ENCODE measurements at places on chromosomes 3 and 15.

- no peak for DNase-seq
These were observed 11.2 kb downstream of the TNFSF10 start for GRCh38 chr3:172511783-172512762.

- no peak for DNase-seq
These were observed 6.4 kb upstream of the ISL2 start for GRCh38 chr15:76330080-76330680.

DNA sequence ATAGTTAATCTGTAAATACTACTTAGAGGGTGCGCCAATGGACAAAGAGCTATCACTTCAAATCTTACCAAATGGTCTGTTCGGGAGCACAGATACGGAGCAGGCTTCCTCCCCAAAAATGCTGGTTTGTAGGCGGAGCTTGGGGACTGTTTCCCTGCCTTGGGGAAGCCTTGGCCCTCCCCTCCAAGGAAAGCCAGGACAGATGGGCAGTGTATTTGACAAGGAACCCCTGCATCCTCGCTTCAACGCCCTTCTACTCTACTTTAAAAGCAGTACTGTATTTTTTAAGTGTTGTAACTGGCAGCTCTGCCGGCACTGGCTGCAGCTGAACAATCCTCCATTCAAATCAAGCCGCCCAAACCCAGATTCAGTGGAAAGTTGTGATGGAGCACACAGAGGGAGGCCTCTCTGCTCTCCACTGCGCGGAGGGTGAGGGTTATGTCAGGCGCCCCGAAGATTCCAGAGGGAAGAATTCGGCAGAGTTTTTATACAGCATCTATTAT lies 83.1 kb upstream of the FNDC3B start:
- DNase-seq: no peak

GRCh38 chr15:57505949-57506391 lies 85.7 kb upstream of the MYZAP start:
- DNase-seq: no peak

GRCh38 chr3:51559411-51559888 lies 20.9 kb downstream of the RAD54L2 start:
- no peak for DNase-seq

GRCh38 chr15:40850576-40851112 lies 6.8 kb downstream of the SPINT1 start:
- DNase-seq: no peak

- DNase-seq: no peak
These were observed 29.6 kb downstream of the AAGAB start for GRCh38 chr15:67224889-67225288.

GRCh38 chr15:59812250-59812870 lies 123.2 kb upstream of the BNIP2 start:
- no peak for DNase-seq

- DNase-seq: no peak
These were observed 25.0 kb downstream of the KCNMB2 start for GRCh38 chr3:178561239-178561638.

GRCh38 chr3:78941587-78941986 lies 826.2 kb downstream of the ROBO1 start:
- no peak for DNase-seq

- DNase-seq: no peak
These were observed 12.8 kb downstream of the NXPE3 start for GRCh38 chr3:101791778-101792177.

DNA sequence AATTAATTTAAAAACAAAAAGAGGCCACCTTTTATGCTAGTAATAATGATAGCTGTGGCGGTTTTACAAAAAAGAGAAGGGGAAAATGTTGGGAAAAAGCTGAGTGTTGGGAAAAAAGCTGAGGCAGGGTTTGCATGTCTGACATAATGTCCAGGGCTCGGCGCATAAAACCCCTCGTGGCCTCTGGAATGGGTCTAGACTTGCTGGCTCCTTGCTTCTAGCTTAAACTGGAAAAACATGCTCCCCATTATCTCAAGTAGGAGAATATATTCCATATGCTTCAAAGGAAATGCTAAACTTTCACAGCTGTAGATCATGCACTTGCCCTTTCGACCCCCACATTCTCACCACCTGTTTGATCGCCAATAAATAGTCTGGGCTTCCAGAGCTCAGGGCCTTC lies 53.0 kb downstream of the CYP19A1 start:
- DNase-seq: no peak

GRCh38 chr3:57892423-57892822 lies 115.8 kb upstream of the FLNB start:
- DNase-seq: no peak

GRCh38 chr15:57591237-57591821 lies 375 bp upstream of the MYZAP start:
- no peak for DNase-seq

- DNase-seq: no peak
These were observed 522.2 kb downstream of the FHIT start for GRCh38 chr3:60729056-60729455.

DNA sequence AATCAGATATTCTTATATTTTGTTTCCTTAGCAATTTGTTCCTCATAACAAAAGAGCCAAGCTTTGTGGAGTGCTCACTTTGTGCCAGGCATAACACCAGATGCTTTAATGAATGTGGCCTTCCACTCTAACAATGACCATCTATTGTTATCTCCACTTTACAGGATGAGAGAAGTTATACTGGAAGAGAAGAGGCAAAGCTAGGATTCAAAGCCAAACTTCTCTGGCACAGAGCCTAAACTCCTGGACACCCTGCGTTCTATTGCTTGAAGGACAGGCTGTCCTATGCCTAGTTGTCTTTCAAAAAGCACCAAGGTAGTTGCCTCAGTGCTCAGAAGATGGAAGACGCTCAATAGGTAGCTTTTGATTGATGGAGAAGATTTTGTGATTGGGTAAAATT lies 123.2 kb upstream of the FEZF2 start:
- DNase-seq: no peak

GRCh38 chr3:115843206-115843605 lies 219.9 kb downstream of the GAP43 start:
- no peak for DNase-seq

- DNase-seq: no peak
These were observed 403.5 kb downstream of the DIPK2A start for GRCh38 chr3:144375088-144375487.

DNA sequence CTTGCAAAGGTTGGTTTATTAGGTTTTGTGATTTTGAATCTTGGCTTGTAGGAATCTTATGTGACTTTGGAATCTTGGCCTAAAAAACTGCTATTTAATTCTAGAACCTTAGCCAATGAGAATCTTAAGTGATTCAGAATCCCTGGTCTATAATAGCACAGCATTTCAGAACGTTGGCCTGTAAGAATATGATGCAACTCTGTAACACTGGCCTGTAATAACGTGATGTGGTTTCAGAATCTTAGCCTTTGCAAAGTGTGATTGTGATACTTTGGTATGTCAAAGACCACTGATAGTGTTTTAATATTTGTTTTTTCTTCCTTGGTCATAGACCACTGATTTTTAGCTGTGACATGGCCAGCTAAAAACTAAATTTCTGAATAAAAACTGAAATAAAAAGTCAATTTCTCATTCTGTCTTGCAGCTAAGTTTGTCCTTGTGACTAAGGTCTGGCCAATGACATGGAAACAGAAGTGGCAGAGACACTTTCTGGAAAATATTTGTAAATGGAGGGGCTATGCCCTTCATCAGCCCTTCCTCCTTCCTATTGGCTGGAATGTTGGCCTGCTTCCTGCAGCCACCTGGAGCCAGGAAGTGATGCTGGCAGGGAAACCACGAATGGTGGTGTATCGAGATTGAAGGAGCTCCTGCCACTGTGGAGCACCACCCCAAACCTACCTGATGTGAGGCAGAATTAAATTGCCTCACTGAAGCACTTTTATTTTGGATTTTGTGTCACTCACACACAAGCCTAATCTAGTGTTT lies 42.3 kb upstream of the CORO2B start:
- no peak for DNase-seq

GRCh38 chr3:5187920-5188418 lies 462 bp downstream of the EDEM1 start:
- DNase-seq: no peak

DNA sequence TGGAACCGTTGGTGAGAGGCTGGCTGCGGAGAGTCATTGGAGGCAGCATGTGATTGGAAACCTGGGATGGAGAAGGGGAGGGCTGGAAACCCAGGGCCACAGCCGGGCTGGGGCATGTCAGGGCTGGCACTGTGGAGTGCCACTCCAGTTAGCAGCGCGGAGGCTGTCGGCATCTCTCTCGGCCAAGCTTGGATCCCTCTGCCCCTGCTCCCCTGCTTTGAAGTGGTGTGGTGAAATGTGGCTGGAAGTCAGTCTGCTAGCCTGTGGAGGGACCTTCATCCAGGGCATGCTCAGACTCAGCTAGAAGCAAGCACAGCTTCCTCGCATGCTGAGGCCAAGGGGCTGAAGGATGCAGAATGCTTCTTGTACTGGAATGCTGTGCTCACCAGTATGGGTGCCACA lies 13.5 kb downstream of the SLCO3A1 start:
- DNase-seq: no peak
